ENCODE measurements at places on chromosomes 13 and 19. TPM values are rescaled to one million over a fixed set of nuclear protein-coding genes. Genes with fewer than 3 reads are reported as not detected.

The C19orf33 gene
- 0.69 TPM for polyA plus RNA-seq

The RANBP3 gene
- 8.1 TPM for polyA plus RNA-seq

The CPT1C gene
- not detected for polyA plus RNA-seq

The RGCC gene
- 4.3 TPM for polyA plus RNA-seq

The PLIN4 gene
- polyA plus RNA-seq = 0.05 TPM

The MLLT1 gene
- polyA plus RNA-seq = 0.99 TPM

The GPI gene
- polyA plus RNA-seq = 81.2 TPM

The CIC gene
- 0.62 TPM for polyA plus RNA-seq

The HDGFL2 gene
- polyA plus RNA-seq = 10.5 TPM

The PRR36 gene
- 0.01 TPM for polyA plus RNA-seq

The CD209 gene
- 1.1 TPM for polyA plus RNA-seq

The U2AF1L4 gene
- polyA plus RNA-seq = 8.7 TPM

The RNF17 gene
- polyA plus RNA-seq = not detected

The RFPL4A gene
- polyA plus RNA-seq = 7.9 TPM

The THSD1 gene
- polyA plus RNA-seq = not detected

The MBD3L2 gene
- polyA plus RNA-seq = not detected

The METTL21C gene
- not detected for polyA plus RNA-seq

The DLL3 gene
- polyA plus RNA-seq = not detected

The SPIB gene
- polyA plus RNA-seq = 0.34 TPM

The ZNF85 gene
- polyA plus RNA-seq = 1.2 TPM

The IZUMO1 gene
- polyA plus RNA-seq = not detected

The DACH1 gene
- polyA plus RNA-seq = 0.26 TPM

The CGB1 gene
- polyA plus RNA-seq = not detected

The CRX gene
- not detected for polyA plus RNA-seq

Measured in CD14-positive monocyte (primary cell).